ENCODE measurements at places on chromosomes 5 and 9.

DNA sequence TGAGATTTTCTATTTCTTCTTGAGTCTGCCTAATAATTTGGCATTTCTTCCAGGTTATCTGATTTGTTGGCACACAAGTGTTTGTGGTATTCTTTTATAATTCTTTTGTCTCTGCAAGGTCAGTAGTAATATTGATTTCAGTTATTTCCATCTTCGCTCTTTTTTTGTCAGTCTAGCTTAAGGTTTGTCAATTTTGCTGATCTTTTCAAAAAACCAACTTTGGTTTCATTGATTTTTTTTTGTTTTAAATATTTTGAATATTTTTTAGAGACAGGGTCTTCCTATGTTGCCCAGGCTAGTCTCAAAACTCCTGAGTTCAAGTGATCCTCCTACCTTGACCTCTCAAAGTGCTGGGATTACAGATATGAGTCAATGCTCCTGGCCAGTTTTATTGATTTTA lies 162.8 kb downstream of the BARX1 start:
- no peak for DNase-seq

- no peak for DNase-seq
These were observed 1357.5 kb upstream of the C9orf72 start for GRCh38 chr9:28930766-28931165.

DNA sequence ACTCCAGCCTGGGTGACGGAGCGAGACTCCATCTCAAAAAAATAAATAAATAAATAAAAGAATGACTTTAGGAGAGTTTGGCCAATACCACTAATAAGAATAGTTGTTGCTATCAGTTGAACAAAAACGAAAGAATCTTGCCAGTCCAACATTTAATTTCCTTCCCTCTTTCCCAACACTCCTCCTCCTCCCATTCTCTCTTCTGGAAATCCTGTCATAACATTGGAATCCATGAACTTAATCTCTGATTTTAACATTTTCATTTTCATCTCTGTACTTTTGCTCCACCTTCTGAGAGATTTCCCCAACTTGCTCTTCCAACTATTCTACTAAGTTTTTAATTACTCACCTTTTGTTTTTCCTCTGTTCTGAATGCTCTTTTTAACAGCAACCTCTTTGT lies 42.8 kb upstream of the CDK20 start:
- peak; percentile 44 for DNase-seq

- DNase-seq = peak; percentile 64
These were observed 249.1 kb upstream of the ADCY2 start for GRCh38 chr5:7146886-7147285.

DNA sequence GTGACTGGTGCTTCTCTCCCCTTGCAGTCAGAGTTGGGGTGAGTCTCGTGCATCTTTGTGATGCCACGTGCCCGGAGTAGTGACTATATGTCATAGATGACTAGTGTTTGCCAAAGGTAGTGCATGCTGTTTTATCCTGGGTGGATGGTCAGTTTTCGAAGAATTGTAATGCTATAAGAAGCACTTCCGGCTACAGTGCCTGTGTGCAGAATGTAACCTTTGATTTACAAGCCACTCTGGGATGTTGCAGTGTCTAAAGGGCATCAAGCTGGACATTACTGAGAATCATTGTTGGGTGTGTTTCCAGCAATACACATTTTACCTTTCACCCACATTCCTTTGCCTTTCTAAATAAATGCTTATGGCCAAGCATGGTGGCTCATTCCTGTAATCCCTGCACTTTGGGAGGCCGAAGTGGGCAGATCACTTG lies 16.7 kb downstream of the MVB12B start:
- DNase-seq = no peak

DNA sequence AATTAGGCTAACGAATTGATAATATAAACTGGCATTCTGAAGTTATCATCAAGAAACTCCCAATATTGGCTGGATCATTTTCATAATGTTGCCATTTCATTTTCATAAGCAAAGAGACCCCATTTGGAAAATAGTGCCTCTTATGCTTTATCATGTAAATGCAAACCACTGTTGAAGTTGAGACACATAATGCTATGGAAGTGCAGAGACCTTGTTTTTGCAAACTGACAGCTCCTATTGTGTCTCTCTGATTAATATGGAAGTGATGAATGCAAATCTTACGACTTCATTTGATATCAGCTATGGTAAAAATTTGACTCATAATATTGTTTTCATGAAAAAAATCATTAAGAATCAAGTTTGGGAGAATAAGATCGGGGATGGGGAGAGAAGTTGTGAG lies 25.3 kb upstream of the ZNF608 start:
- DNase-seq = no peak

GRCh38 chr5:43658509-43658908 lies 55.5 kb downstream of the NNT start:
- DNase-seq = no peak

- no peak for DNase-seq
These were observed 116.0 kb upstream of the HMHB1 start for GRCh38 chr5:143695941-143696340.
